ENCODE measurements at places on chromosomes 13 and 19.
A peak's percentile ranks its signal among the peaks of the same experiment; 100 is the strongest.

DNA sequence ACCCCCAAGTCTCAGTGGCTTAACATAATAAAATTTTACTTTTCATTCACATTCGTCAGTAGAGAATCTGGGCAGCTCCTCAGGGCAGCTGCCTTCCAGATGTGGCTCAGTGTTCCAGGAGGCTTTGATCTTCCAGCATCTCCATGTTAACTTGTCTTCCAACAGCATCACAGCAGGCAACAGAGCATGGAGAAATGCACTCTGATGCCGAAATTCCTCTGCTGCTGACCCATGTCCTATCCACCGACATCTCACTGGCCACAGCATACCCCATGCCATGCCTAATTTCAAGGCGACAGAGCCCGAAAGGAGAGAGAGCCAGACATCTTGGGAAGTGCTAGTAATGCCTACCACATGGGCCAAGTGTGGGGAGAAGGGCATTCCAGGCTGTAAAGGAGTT lies 64.9 kb upstream of the MEDAG start:
- DNase-seq, result no peak

GRCh38 chr19:406135-406781 lies 2.7 kb downstream of the C2CD4C start:
- DNase-seq, result no peak

DNA sequence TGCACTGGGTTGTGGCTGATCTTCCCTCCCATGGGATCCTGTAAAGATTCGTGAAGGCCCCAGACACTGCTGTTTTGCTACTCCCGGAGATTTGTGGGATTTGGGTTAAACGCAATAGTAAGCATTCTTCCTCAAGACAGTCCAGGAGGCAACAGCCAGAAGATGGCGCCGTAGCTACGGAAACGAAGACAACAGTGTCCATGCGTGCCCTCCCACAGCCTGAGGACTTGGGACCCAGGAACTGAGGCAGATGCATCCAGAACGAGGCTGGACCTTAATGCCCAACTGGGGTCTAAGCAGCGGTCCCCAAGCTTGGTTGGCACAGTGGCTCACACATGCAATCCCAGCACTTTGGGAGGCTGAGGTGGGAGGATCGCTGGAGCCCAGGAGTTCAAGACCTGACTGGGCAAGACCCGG lies 57.6 kb upstream of the ZNF507 start:
- peak; percentile 21 for DNase-seq

DNA sequence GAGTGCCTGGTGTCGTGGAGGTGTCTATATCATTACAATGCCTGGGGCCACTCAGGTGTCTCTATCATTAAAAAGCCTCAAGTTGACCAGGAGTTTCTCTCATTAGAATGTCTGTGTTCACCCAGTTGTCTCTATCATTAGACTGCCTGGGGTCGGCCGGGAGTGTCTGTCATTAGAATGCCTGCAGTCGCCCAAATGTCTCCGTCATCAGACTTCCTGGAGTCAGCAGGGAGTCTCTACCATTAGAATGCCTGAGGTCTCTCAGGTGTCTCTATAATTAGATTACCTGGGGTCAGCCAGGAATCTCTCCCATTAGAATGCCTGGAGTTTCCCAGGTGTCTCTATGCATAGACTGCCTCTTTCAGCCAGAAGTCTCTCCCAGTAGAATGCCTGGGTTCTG lies 1477.6 kb downstream of the UQCRFS1 start:
- DNase-seq, result no peak

GRCh38 chr13:109366525-109366924 lies 419.9 kb downstream of the IRS2 start:
- no peak for DNase-seq

DNA sequence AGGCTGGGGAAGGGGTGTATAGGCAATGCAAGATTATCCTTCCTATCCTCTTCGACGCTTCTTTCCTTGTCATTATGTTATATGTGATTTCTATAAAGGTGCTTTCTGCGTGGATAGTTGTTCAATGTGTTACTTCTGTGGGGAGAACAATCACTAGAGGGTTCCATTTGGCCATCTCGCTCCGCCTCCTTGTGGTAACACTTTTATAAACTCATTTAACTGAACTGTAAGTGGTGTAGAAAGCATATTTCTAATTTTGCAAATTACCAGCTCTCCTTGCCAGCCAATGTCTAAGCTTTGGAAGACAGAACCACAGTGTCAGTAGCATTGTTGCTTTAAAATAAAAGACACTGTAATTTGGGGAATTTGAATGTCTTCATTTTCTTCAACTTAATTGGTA lies 1093.7 kb upstream of the MIR17HG start:
- no peak for DNase-seq

- DNase-seq, result no peak
Observed at GRCh38 chr13:111317571-111318345, 2.7 kb upstream of the TEX29 start.

DNA sequence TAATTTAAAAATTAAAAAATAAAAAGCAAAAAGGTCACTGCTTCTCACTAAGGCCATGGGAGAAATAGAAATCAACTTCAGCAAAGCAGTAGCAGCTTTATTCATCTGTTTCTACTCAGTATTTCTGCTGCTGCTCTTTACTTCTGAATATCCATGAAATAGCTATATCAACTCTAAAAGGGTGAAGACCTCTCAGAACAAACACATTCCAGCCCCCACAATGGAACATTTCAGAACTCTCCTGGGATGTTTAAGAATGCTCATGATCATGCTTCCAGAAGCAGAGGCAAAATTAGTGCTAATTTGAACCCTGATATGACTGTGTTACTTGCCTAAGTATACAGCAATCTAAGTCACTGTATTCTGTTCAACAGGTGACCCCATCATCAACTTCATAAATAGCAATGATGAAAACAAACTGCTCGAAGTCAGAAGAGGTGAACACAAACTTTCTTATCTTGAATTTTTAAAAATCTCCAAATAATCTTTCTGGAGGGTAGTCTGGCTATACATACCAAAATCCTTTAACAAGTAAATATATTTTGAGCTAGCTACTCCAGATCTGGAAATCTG lies 29.6 kb upstream of the DOCK9 start:
- DNase-seq, result no peak

Measured in breast epithelium (tissue), 4 donors.